ENCODE measurements at places on chromosomes 4 and X. TPM values are rescaled to one million over a fixed set of nuclear protein-coding genes. Genes with fewer than 3 reads are reported as not detected.
A peak's percentile ranks its signal among the peaks of the same experiment; 100 is the strongest.

DNA sequence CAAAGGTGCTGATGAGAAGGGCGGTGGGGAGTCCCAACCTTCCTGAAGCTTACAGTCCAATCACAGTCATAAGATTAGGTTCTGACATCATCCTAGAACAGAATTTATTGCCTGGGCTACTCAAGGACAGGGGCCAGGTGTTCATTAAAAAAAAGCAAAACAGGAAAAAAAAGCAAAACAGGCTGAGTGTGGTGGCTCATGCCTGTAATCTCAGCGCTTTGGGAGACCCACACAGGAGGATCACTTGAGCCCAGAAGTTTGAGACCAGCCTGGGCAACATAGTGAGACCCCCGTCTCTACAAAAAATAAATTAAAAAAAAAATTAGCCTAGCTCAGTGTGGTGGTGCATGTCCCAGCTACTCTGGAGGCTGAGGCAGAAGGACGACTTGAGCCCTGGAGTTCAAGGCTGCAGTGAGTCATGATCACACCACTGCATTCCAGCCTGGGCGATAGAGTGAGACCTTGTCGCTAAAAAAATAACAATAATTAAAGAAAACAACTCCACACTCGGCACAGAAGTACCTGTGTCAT, 3.0 kb downstream of the RAB9A start:
- H3K4me1 ChIP-seq, result peaks cover 74% of the 10 kb centered on the region
- no peak overlapping the region for H3K27ac ChIP-seq
- H3K4me3 ChIP-seq, result peak overlapping the region; percentile 22
- H3K36me3 ChIP-seq, result no peaks in the 10 kb centered on the region

DNA sequence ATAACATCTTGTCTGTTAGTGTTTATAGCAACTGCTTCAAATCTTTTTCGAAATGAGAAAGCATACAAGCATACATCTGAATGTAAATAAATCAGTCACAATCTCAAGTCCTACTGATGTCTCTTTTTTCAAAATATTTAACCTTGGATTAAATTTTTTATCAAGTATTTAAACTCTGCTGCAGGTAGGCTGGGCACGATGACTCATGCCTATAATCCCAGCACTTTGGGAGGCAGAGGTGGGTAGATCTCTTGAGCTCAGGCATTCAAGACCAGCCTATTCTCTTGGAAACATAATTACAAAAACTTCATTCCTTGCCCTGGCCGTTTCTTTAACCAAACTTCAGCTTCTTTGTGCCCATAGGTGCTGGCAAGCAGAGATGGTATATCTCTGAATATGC, 540.3 kb upstream of the GALNT7 start:
- no peak overlapping the region for H3K4me3 ChIP-seq
- no peaks in the 10 kb centered on the region for H3K36me3 ChIP-seq
- no peaks in the 10 kb centered on the region for H3K4me1 ChIP-seq
- no peak for DNase-seq

The CHRNA9 gene
- polyA plus RNA-seq, result not detected

The MBNL3 gene
- polyA plus RNA-seq, result 114 TPM

DNA sequence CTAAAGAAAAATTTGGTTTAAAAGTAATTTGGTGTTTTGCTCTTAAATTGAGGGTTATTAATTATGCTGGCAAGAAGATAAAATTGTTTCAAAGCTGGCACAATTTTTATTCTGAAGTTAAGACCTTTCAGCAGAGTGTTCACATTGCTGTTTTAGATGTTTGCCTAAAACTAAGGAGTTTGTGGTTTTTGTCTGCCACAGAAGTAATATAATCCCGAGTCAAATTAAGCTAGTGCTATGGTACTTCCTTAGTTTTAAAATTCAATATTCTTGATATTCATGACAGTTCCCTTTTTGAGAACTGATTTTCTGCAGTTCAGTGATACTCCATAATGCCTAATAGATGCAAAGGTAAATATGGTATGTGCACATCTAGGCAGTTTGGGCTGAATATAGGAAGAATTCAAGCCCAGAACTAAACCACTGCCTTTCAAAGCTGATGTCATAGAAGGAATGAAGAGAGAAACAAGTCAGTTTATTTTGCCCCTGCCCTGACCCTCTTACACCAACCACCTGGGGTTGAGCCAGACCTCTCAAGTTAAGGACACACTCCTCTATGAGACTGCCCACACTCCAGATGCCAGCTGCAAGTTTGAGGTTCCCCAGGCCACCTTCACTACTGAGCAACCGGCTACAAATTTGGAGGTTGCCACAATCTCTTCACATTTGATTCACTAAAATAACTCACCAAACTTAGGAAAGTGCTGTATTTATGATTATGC, 32.1 kb upstream of the VEGFC start:
- H3K27me3 ChIP-seq, result no peaks in the 10 kb centered on the region
- H3K4me3 ChIP-seq, result no peak overlapping the region
- no peak overlapping the region for H3K27ac ChIP-seq
- no peaks in the 10 kb centered on the region for H3K36me3 ChIP-seq

The CUL4B gene
- polyA plus RNA-seq, result 22.0 TPM

DNA sequence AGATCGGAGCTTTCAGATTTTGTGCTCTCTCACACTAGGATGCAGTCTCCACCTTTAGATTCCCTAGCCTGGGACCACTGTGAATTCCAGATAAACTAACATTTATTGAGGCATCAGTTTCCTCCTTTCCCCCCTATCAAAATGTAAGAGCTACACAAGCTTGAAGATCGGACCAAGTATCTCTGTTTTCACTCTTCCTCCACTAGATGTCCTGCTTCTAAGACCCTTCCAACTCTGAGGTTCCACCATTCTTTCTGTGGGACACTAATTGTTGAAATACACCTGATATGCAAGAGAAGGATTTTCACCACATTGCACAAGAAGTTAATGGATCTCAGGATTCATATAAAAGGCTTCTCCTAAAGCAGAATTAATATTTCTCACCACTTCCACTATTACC, 43.0 kb upstream of the PHOX2B start:
- H3K36me3 ChIP-seq, result no peaks in the 10 kb centered on the region
- DNase-seq, result no peak
- no peak overlapping the region for H3K27ac ChIP-seq
- no peaks in the 10 kb centered on the region for H3K4me1 ChIP-seq

GRCh38 chr4:53752124-53752523, 160.8 kb upstream of the LNX1 start:
- H3K27me3 ChIP-seq, result no peaks in the 10 kb centered on the region
- H3K4me1 ChIP-seq, result peaks cover 27% of the 10 kb centered on the region
- no peak overlapping the region for H3K4me3 ChIP-seq
- H3K27ac ChIP-seq, result no peak overlapping the region
- peaks cover 6% of the 10 kb centered on the region for H3K36me3 ChIP-seq
- DNase-seq, result no peak

DNA sequence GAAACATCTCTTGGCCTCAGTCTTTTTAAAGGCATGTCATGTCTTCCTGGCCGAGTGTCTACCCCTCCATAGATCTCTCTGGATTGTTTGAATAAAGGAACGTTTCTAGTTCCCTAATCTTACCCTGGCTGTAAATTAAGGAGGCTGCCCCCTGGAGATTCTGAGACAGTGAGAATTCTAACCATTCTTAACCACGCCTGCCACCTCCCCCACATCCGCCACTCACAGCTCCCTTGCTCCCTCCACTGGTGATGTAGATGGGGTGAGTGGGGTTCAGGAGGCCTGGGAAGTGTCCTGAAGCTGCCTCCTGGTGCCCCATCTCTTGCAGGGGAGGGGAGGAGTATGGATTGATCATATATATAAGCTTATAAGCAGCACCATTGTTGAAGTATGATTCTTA, 48.0 kb upstream of the TRIM2 start:
- peaks cover 28% of the 10 kb centered on the region for H3K4me1 ChIP-seq
- H3K27ac ChIP-seq, result no peak overlapping the region
- H3K27me3 ChIP-seq, result peaks cover 23% of the 10 kb centered on the region
- peak overlapping the region; percentile 3 for H3K4me3 ChIP-seq
- no peak for DNase-seq

The HUWE1 gene
- 14.1 TPM for polyA plus RNA-seq

DNA sequence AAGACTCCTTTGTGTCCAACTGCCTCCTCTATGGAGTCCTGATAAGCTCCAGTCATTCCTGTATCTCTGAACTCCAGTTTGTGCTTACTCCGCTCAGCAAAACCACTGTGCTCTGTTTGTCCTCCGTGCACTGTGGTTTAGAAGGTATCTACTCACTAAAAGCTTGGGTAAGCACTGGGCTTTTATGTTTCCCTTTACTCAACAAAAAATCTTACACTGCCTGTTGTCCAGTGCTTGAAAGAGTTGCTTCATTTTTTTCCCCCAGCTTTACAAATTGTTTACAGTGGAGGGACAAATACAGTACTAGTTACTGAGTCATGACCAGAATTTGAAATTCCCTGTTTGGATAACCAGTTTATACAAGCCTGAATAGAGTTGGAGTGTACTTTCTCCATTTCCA, 545.3 kb upstream of the FAT1 start:
- H3K36me3 ChIP-seq, result no peaks in the 10 kb centered on the region
- H3K4me1 ChIP-seq, result no peaks in the 10 kb centered on the region
- no peak for DNase-seq
- no peak overlapping the region for H3K4me3 ChIP-seq
- no peak overlapping the region for H3K27ac ChIP-seq

GRCh38 chr4:184950117-184950830, 68.0 kb upstream of the HELT start:
- no peak overlapping the region for H3K27ac ChIP-seq
- no peak for DNase-seq
- H3K27me3 ChIP-seq, result peaks cover 50% of the 10 kb centered on the region
- H3K4me3 ChIP-seq, result no peak overlapping the region
- H3K36me3 ChIP-seq, result no peaks in the 10 kb centered on the region
- H3K4me1 ChIP-seq, result no peaks in the 10 kb centered on the region

The JCHAIN gene
- polyA plus RNA-seq, result 440 TPM

DNA sequence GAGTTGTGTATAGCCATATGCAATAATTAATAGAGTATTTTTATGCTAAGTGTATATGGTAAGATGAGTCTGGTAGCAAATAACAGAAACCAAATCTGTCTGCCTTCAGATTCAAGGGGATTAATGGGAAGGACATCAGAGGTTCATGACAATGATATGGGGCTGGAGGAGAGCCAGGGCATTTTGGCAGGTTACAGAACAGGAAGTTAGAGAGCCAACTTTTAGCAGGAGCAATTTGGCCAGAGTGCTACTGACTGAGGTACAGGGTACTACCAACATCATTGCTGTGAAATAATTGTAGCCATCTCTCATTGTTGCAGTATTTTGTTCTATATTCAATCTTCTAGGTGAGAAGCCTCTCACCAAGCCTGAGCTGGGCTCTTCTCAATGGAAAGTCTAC, 210.9 kb upstream of the FAM47A start:
- H3K27ac ChIP-seq, result no peak overlapping the region
- H3K27me3 ChIP-seq, result no peaks in the 10 kb centered on the region
- no peak for DNase-seq
- no peaks in the 10 kb centered on the region for H3K4me1 ChIP-seq
- no peak overlapping the region for H3K4me3 ChIP-seq
- no peaks in the 10 kb centered on the region for H3K36me3 ChIP-seq

The ASMT gene
- polyA plus RNA-seq, result not detected

DNA sequence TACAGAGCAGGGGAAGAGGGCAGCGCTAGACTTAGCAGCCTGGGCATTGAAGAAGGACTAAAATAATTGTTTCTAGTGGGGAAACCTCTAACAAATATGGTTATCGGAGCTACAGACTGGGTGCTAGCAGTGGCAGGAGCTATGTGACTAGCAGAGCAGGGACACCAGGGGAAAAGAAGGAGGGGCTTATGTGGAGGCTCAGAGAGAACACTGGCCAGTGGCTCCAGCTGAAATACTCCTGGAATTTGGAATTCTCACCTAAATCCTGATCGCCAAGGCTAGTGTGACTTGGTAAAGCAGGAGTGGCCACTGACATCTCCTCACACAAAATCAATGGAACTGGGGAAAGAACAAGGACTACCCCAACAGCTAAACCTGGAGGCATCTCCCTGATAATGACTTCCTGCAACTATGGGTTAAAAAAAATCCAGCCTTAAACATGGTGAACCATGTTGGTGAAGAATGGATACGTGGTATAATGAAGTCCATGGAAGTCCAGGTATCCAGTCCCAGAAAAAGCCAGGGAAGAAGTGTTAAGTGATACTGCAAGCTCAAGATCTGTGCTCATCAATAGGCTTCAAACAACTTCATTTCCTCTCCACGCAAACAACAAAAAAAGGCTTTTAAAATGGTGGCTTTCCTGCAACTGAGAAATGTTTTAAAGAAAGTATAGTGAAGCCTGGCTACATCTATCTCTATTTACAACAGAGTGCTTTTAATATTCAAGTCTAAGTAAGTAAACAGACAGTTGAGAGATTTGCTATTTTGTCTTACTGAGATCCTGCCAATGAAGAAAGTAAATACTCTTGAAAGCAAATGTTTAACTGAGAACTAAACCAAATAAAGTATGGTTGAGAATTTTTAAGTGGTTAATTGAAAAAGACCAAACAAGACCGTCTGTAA, 1.8 kb downstream of the TAPT1 start:
- H3K36me3 ChIP-seq, result no peaks in the 10 kb centered on the region
- DNase-seq, result no peak
- no peaks in the 10 kb centered on the region for H3K27me3 ChIP-seq
- peaks cover 34% of the 10 kb centered on the region for H3K4me1 ChIP-seq
- peak overlapping the region; percentile 90 for H3K4me3 ChIP-seq

Data from naive B cell (primary cell).